DND-41 (cell line): ENCODE measurements at places on chromosomes 16 and 17.

- DNase-seq = peak; percentile 81
These were observed 10.7 kb upstream of the CENPV start for GRCh38 chr17:16363749-16364536.

GRCh38 chr17:63961355-63962212 lies 11.1 kb downstream of the SCN4A start:
- DNase-seq = peak; percentile 47

GRCh38 chr17:82216301-82217119 lies 3.9 kb upstream of the CCDC57 start:
- no peak for DNase-seq

DNA sequence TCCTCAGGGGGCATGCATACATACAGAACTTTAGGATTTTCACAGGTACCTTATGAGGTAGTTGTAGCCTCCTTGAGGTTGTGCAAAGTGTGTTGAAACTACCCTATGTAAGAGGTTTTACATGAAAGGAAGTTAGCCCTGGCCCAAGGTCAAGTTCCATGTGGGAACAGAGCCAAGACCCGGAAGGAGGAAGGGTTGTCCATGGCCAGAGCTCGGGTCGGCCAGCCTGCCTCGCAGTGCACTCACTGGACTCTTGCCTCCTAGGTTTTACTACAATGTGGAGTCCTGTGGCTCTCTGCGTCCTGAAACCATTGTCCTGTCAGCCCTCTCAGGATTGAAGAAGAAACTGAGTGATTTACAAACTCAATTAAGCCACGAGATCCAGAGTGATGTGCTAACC lies 8.2 kb downstream of the POLR2C start:
- no peak for DNase-seq

DNA sequence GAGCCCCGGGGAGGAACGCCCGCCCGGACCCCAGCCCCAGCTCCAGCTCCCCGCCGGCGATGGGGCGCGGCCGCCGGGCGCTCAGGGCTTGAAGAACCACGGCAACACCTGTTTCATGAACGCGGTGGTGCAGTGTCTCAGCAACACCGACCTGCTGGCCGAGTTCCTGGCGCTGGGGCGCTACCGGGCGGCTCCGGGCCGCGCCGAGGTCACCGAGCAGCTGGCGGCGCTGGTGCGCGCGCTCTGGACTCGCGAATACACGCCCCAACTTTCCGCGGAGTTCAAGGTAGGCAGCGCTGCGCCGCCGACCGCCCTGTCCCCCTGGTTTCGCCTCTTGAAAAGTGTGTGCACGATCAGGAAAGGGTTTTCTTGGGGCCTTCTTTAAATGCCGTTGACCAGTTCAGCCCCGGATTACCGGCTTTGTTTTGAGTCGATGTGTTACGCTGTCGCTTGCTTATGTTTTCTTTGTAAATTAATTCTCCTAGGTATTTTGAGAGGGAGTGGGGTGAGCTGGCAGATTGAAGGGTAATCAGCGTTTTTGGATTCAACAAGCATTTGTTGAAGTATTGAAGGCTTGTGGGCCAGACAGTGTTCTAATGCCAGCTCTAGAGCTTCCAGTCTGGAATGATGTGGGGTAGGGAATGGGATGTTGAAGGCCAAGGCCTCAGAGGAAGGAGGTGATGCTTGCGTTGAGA lies 681 bp downstream of the USP43 start:
- no peak for DNase-seq

DNA sequence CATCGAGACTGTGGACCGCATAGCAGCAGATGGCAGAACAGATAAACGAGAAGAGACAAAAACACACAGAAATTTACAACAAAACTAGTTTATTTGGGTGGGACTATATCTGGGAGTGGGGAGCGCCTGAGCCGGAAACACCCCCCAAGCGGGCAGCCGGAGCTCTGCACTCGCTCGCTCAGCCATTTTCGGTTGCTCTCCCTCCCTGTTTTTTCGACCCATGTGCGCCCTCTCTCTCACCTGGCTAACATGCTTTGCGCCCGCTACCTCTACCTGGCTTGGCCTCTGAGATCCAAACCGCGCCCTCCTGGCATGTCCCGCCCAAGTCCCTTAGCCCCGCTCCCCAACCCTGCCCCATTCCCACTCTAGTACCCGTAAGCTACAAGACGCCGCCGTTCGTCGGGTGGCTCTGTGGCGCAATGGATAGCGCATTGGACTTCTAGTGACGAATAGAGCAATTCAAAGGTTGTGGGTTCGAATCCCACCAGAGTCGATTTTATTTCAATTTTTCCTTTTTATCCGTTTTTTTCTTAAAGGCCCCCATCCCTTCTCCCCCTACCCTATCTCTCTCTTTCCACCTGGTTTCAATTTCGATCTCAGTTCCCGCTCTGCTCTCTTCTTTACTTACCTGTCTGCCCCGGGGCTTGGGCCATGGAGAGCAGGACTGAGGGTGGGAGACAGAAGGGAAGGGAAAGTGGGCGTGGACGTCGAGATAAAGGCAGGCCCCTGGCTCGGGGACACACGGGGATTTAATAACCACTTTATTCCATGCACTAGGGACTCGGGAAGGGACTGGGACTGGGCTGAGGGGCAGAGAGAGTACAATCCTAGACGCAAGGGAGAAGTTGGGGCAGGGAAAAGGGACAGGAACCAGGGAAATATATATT lies 2.4 kb upstream of the ALOXE3 start:
- DNase-seq = peak; percentile 70

- no peak for DNase-seq
These were observed 53.5 kb upstream of the INTS2 start for GRCh38 chr17:61981323-61981722.

GRCh38 chr17:79434215-79434614 lies 176.6 kb downstream of the RBFOX3 start:
- no peak for DNase-seq

- no peak for DNase-seq
These were observed 2.5 kb downstream of the RSL1D1 start for GRCh38 chr16:11848842-11849241.
